Hepatocyte (in vitro differentiated cells): ENCODE measurements at places on chromosomes 13 and 19. TPM values are rescaled to one million over a fixed set of nuclear protein-coding genes. Genes with fewer than 3 reads are reported as not detected.

Gene ACER1
- polyA plus RNA-seq, result not detected in 2 replicates

Gene VMAC
- polyA plus RNA-seq, result 3.1 and 4.5 TPM in 2 replicates

Gene LYPD4
- polyA plus RNA-seq, result not detected in 2 replicates

Gene ZNF549
- polyA plus RNA-seq, result 3.2 and 3.5 TPM in 2 replicates

Gene SACS
- polyA plus RNA-seq, result 1.8 and 3.2 TPM in 2 replicates

DNA sequence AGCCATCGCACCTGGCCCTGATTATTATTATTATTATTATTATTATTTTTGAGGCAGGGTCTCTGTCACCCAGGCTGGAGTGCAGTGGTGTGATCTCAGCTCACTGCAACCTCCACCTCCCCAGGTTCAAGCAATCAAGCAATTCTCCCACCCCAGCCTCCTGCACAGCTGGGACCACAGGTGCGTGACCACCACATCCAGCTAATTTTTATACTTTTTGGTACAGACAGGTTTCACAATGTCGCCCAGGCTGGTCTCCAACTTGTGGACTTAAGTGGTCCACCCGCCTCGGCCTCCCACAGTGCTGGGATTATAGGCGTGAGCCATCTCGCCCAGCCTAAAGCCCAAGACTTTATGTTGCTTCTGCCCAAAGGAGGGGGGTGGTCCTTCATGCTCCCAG lies 6.0 kb upstream of the AP1M2 start:
- no peak for DNase-seq

GRCh38 chr19:21128901-21129698 lies 12.7 kb upstream of the ZNF431 start:
- DNase-seq, result no peak

- DNase-seq, result peak; percentile 82
These were observed 37.3 kb downstream of the RNF6 start for GRCh38 chr13:26184791-26185250.

DNA sequence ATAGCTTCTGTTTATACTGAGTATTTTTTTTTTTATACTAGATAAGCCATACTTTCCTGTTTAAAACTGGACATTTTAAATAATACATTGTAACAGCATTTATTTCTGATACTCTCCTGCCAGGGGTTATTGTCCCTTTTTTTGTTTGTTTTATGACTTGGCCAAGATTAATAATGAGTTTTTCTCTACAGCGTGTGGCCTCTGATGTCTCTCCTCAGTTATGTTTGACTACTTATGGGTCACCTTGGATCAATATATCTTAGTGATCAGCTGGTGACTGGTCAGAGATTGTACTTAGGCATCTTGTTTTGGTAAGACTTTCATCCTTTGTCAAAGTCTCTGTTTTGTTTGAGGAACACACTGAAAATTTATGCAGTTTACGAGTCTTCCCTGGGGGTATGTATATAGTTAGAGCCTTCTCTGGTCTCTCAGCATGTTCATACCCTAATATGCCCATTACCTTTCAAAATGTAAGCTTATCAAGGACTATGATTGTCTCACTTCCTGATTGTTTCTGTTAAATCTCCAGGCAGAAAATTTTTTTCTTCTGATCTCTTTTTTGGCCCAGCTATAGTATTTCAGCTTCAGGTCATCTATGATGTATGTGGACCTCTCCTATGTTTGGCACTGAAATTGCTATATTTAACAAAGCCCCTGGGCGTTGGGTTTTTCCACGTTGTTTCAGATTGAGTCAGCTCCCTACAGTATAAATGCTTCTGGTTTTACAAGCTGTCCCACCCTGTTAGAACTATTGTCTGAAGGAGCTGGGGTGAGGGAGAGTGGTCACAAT lies 87.9 kb downstream of the URI1 start:
- DNase-seq, result no peak

- peak; percentile 39 for DNase-seq
These were observed 18.7 kb downstream of the PAF1 start for GRCh38 chr19:39372047-39372802.

GRCh38 chr13:31110617-31111016 lies 51.1 kb downstream of the HSPH1 start:
- DNase-seq, result no peak

DNA sequence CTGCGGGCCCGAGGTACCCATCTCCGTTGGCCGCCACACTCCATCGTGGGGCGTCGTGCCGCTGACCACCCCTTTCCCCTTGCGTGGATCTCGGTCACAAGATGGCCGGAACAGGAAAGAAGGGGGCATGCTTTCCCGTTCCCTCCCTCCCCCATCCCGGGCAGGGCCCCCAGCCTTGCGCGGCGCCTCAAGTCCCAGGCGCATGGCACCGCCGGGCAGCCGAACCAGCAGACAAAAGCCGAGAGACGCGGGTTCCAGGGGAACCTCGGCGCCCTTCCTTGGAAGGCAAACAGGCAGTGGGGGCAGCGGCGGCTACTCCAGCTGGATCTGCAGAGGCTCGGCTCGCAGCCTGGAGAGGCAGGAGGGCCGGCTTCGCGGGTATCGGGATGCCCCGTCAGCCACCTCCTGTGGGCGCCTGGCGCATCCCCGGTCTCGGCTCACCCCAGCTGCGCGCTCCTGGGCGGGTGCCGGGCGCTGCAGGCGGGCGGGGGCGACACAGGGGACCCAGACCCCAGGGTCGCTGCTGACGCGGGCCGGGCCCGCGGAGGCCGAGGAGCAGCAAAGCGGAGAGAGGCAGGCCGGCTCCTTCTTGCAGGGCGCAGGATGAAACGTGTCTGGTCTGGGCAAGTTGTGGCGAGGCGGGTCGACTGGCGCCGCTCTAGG lies 439 bp downstream of the DZIP1 start:
- peak; percentile 32 for DNase-seq

GRCh38 chr19:10085641-10086590 lies at the start of gene SHFL:
Gene SHFL (plus strand): TSS chr19:10086317. CDS start chr19:10086428, 111 bp downstream.
- peak; percentile 91 for DNase-seq

DNA sequence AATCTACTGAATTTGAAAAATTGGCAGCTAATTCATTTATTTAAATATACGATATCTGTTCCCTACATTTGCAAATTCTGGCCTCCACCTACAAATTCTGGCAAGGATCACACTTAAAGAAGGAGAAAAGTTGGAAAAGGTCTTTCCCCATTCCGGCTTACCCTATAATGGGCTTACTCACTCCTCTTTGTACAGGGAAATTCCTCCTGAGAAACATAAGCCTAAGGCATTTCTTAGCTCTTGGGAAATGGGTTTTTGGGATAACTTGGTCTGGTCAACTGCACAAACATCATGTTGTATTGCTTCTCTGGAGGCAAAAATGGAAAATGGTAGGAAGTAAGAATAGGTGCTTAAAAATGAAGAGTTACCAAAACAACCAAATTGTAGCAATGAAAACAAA lies 25.5 kb downstream of the KCTD12 start:
- DNase-seq, result no peak

GRCh38 chr13:85266771-85267170 lies 532.4 kb downstream of the SLITRK6 start:
- DNase-seq, result no peak

DNA sequence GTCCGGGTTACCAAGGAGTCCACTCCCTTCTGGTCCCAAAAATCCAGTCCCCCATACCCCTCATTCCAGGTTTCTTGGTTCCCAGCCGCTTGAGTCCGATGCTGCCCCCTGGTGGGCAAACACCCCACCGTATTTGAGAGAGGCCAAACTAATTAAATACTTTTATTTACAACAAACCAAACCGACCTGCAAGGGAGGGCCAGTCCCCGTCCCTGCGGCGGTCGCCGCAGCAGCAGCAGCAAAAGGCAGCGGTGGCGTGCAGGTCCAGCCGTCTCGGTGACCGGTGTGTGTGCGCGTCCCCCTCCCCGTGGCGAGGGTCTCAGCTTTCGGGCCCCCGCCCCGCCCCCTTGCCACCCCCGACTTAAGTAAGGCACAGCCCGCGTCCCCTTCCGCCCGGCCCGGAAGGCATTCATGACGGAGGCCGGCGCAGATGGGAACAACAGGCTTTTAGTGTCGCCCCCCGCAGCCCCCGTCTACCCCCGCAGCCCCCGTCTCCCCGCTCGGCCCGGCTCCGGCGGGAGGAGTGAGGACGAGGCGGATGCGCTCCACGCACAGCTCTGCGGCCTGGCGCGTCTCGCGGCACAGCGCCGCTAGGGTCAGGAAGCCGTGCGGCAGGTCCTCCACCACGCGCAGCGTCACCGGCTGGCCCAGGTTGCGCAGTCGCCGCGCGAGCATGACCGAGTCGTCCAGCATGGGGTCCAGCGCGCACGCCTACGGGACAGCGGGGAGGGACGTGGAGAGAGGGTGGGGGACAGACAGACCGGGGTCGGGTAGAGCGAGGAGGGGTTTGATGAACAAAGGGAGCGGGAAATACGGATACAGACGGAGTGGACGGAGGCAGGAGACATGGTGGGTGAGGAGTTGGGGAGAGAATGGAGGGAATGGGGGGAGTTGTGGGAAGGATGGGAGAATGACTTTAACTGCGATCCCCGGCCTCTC lies 11.5 kb upstream of the CNFN start:
- peak; percentile 87 for DNase-seq

DNA sequence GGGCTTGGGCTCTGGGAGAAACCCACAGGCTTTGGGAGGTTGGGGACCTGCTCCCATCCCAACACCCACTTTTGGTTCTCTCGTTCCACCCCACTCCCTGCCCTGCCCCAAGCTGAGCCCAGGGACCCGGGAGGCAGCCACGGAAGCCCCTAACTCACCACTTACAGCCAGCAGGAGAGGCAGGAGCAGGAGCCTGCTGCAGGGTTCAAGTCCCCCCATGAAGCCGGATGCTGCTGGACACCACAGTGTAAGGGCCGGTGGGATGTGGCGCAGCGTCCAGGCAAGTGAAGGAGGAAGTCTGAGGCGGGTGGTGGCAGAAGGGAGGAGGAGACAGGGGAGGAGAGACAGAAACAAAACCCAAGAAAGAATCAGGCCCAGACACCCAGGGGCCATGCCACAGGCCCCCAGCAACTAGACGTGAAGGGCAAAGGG lies at the start of gene TYROBP:
TYROBP (minus strand) TSS at position 286 of the 432 bp plus-strand sequence; CDS start at position 219, 67 bp downstream.
- DNase-seq, result no peak

- DNase-seq, result peak; percentile 39
These were observed 174.9 kb downstream of the TNFSF13B start for GRCh38 chr13:108444448-108444847.

DNA sequence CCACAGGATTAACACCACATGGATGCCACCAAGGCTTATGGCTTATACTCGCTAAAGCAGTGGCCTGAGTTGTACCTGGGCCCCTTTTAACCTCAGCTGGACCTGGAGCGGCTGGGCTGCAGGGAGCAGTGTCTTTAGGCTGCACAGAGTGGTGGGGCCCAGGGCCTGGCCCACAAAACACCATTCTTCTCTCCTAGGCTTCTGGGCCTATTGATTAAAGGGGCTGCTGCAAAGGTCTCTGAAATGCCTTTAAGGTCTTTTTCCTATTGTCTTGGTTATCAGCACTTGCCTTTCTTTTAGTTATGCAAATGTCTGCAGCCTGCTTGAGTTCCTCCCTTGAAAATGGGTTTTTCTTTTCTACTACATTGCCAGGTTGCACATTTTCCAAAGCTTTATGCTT lies 973.9 kb upstream of the PRR20A start:
- DNase-seq, result no peak

GRCh38 chr13:87827479-87827878 lies 156.3 kb downstream of the SLITRK5 start:
- DNase-seq, result no peak

DNA sequence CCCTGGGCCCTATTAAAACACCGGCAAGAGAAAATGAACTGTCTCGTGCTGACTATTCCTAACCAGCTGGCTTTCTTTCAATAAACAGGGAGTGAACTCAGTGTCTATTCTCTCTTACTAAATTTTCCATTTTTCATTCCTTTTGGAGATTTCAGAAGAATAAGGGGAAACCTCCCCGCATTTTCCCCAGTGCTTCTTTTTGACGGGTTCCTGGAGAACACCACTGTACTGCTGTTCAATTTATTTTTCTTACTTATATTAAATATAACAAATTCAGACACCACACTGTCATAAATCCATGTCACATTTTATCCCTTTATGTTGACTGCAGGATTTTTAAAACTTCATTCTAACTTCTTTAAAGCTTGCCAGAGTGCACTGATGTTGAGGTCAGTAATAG lies 75.8 kb downstream of the DCLK1 start:
- no peak for DNase-seq
